ENCODE measurements at places on chromosomes 1 and 21.

DNA sequence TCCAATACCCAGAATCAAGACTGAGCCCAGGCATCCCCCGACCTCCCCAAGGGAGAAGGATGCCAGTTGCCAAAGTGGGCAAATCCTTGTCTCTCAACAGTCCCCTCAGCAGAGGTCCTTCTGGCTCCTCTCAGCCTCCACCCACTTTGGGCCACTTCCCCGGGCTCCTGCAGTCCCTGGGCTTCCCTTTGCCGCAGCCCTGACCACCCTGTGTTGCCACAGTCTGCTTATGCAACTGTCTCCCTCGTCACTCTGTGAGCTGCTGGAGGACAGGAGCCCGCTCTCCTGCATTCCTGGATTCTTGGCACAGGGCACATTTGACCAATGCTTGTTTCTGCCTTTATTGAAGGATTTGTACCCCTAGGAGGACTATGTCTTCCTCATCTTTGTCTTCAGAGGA is 2.9 kb upstream of the LRP8 start:
- no peak for DNase-seq

DNA sequence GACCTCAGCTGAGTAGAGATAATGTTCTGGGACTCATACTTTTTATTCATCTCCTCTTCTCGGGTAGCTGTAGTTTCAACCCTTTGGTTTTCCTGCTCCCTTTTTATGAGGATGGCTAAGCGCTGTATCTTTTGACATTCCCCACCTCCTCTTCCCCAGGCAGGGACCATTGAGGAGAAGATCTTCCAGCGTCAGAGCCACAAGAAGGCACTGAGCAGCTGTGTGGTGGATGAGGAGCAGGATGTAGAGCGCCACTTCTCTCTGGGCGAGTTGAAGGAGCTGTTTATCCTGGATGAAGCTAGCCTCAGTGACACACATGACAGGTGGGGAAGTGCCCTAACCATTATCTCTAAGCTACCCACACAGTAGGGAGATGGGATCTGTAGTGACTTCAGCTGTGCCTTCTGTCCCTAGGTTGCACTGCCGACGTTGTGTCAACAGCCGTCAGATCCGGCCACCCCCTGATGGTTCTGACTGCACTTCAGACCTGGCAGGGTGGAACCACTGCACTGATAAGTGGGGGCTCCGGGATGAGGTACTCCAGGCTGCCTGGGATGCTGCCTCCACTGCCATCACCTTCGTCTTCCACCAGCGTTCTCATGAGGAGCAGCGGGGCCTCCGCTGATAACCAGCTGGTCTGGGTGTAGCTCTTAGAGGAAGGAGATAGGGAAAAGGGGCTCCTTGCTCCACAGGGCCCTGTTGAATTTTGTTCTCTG is 25.6 kb downstream of the LRRC41 start:
- no peak for DNase-seq

DNA sequence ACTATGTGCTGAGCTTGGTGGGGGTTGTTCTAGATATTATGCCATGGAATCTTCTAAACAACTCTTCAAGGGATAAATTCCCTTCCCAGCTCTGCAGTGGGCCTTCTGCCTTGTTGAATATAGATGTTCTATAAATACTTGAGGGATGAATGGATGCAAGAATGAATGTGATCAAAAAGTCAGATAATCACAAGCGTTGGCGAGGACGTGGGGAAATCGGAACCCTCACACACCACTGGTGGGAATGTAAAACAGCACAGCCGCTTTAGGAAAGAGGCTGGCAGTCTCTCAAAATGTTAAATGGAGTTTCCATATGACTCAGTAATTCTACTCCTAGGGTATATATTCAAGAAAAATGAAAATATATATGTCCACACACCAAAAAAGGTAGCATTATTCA is 19.0 kb downstream of the SDC3 start:
- DNase-seq = no peak

GRCh38 chr1:27539901-27540861 is 50.2 kb upstream of the WASF2 start:
- no peak for DNase-seq

- peak; percentile 37 for DNase-seq
These were observed 24.2 kb downstream of the PCAT6 start for GRCh38 chr1:202834771-202835547.

DNA sequence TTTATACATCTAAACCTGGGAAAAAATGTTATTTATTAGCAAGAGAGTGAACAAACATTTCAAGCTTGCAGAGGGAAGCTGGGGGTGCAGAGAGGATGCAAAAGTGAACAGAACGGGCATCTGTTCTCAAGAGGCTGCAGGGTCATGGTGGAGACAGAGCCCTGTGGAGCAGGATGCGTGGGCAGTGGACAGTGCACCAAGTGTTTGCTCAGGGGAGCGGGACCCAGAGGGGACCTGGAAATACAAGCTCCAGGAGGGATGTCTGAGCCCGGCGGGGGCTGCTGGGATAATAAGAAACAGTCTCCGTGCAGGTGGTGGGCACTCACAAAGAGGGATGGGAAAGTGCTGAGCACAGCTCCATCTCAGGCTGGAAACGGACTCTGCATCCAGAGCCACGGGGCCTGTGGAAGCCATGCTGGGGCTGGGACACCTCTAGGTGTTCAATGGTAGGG is 105.3 kb upstream of the SLC45A1 start:
- DNase-seq = no peak

GRCh38 chr1:41627491-41628280 is 143.2 kb upstream of the EDN2 start:
- no peak for DNase-seq

GRCh38 chr1:36523850-36524249 is 41.1 kb upstream of the CSF3R start:
- peak; percentile 11 for DNase-seq

DNA sequence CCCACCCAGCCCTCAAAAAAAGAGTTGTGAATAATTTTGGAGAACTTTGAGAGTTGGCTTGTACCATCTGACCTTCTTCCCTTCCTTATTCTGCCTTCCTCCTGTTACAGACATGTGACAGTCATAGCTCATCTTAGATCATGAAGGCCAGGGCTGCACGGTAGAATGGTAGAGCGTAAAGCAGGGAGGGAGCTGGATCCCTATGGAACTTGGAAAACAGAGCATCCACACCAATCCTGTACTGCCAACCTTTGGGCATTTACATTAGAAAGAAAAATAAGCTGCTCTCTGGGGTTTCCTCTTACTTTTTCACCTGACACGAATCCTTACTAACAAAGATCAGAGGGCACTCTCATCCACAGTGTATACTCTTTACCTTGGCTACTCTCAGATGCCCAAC is 121.5 kb downstream of the GPR52 start:
- DNase-seq = no peak

GRCh38 chr1:42288311-42288985 is 46.6 kb downstream of the FOXJ3 start:
- DNase-seq = no peak
